ENCODE measurements at places on chromosomes 5 and 9.

GRCh38 chr9:29866556-29866955 lies 2293.3 kb upstream of the C9orf72 start:
- peaks cover 3% of the 10 kb centered on the region for H3K27me3 ChIP-seq
- DNase-seq, result no peak

- H3K27ac ChIP-seq, result no peak overlapping the region
- H3K4me3 ChIP-seq, result no peak overlapping the region
- no peaks in the 10 kb centered on the region for H3K4me1 ChIP-seq
- H3K27me3 ChIP-seq, result no peaks in the 10 kb centered on the region
- no peaks in the 10 kb centered on the region for H3K36me3 ChIP-seq
- DNase-seq, result no peak
Measured at GRCh38 chr9:115674091-115674490, 479.5 kb upstream of the PAPPA start.

DNA sequence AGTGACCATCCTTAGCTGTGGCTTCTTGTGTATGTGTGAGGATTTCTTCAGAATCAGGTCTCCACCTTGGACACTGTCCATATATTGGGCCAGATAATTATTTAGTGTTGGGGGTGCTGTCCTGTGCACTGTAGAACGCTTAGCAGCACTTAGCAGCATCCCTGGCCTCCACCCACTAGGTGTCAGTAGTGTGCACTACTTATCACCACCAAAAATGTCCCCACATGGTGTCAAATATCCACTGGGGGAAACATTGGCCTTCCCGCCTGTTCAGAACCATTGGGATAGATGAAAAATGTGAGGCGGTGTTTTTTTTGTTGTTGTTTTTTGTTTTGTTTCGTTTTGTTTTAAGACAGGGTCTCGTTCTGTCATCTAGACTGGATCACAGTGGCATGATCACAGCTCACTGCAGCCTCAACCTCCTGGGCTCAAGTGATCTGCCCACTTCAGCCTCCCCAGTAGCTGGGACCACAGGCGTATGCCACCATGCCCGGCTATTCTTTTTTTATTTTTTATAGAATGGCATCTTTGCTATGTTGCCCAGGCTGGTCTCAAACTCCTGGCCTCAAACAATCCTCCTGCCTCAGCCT lies 67.7 kb downstream of the TENT4A start:
- no peaks in the 10 kb centered on the region for H3K27me3 ChIP-seq
- H3K27ac ChIP-seq, result no peak overlapping the region
- H3K36me3 ChIP-seq, result no peaks in the 10 kb centered on the region
- DNase-seq, result no peak

DNA sequence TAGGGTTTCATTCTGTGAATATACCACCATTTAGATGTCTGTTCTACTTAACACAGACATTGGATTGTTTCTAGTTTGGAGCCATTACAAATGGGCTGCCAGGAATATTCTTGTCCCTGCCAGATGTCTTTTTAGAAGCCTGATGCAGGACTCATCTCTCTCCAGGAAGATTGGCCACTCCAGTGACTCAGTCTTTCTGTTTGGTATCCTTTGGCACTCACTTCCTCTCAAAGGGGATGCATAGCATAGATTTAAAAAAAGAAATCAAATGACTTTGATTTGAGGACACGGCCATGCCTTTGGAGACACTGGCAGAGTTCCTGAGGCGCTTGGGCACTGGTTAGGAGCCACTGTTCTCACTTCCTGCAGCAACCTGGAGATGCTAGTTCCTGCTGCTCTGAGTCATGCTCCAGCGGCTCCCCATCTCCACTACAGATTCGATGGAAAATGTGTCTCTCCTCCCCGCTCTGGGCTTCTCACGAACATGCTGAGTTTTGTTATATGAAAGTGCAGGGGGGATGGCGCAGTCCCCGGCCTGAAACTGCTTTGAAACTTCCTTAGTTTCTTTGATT lies 3.5 kb upstream of the ZNF366 start:
- no peaks in the 10 kb centered on the region for H3K36me3 ChIP-seq
- no peaks in the 10 kb centered on the region for H3K27me3 ChIP-seq
- DNase-seq, result no peak
- H3K4me3 ChIP-seq, result no peak overlapping the region
- no peaks in the 10 kb centered on the region for H3K4me1 ChIP-seq

Data from glutamatergic neuron (in vitro differentiated cells).